ENCODE measurements at places on chromosomes 7 and 10.

DNA sequence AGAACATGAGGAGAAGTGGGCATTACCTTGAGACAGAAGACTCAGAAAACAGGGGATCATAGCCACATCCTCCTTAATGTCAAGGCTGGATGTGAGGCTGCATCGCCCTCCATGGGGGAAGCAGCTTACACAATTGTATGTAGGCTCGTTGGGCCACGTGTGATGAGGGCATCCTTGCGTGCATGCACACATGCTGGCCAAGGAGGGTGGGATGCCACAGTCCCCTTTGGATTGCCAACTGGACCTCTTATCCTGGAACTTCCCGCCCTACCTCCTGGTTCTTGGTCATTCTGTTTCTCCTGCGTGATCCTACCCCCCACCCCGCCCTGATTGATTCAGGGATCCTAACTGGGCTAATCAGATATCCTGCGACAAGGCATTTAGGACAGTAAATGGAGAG lies 102.0 kb downstream of the PRKAG2 start:
- DNase-seq: no peak

GRCh38 chr10:122159141-122159970 lies 111.7 kb upstream of the BTBD16 start:
- DNase-seq: no peak

DNA sequence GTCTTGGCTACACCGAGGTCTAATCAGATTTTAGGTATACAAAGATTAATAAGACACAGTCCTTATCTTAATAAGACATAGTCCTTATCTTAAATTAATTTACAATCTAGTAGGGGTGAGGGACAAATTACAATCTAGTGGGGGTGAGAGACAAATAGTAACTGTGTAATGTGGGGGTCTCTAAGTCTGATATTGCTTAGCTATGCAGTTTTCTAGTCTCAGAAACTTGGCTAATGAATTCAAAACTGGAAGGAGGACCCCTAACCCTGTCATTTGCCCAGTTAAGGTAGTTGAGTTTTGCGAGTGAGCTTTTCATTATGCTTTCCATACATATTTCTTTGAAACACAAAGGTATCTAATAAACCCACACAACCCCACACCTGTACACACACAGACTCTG lies 136.1 kb downstream of the DPP6 start:
- DNase-seq: no peak

- no peak for DNase-seq
Measured at GRCh38 chr7:46047581-46047980, 126.5 kb upstream of the IGFBP3 start.

DNA sequence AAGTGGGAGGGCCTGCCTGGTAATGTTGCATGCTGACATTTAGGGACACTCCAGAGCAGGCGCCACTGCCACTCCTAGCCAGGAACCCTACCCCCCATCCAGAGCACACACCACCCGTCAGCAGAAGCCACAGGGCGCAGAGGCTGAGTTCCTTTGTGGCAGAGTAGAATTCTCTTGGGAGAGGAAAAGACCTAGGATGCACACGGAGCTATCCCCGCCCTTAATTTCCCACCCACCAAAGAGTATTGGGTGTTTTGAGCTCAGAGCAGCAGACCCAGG lies 702 bp upstream of the INSYN2A start:
- no peak for DNase-seq

GRCh38 chr10:18767981-18768380 lies 108.8 kb downstream of the ARL5B start:
- no peak for DNase-seq

GRCh38 chr7:84513061-84513460 lies 318.5 kb upstream of the SEMA3A start:
- no peak for DNase-seq

DNA sequence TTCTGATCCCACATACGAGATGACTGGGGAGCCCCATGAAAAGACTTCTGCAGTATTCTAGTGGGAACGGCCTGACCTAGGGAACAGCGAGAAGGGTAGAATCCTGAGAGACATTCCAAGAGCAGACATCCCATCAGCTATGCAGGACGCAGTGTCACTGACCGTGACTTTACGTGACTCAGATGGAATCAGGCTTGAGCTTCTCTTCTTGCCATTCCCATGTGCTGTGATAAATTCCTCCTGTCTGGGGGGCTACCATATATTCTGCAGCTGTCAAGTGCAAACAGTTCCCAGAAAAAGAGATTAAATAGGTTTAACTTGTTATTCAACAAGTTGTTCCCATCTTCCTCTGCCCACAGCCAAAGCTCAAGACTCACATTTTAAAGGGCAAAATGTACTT lies 73.1 kb upstream of the PDE1C start:
- no peak for DNase-seq

- no peak for DNase-seq
Measured at GRCh38 chr10:91604553-91605534, 28.0 kb downstream of the PPP1R3C start.

DNA sequence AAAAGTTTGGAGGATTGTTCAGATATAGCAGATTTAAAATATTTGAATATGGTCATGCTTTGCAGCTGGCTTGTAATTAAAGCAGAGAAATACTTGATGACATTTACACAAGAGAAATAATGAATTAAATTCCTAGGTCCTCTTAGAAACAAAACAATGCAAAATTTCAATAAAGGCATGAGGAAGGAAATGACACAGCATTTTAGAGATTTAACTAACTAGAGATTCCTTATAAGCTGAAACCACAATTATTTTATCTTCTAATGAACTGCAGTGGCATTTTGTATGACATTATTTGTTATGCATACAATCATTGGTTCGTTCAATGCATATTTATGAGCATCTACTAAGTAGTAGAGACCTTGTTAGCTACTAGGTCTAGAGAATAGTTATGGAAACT lies 490.9 kb downstream of the ZWINT start:
- no peak for DNase-seq

GRCh38 chr10:122494833-122495232 lies 33.5 kb downstream of the HTRA1 start:
- DNase-seq: no peak

- no peak for DNase-seq
Measured at GRCh38 chr7:112447406-112447805, 2.9 kb upstream of the IFRD1 start.

- no peak for DNase-seq
Measured at GRCh38 chr7:3386423-3387190, 85.6 kb downstream of the SDK1 start.

- DNase-seq: no peak
Measured at GRCh38 chr10:74433993-74434392, 283.0 kb downstream of the ADK start.

GRCh38 chr7:157686285-157686894 lies 349.6 kb downstream of the DNAJB6 start:
- no peak for DNase-seq

DNA sequence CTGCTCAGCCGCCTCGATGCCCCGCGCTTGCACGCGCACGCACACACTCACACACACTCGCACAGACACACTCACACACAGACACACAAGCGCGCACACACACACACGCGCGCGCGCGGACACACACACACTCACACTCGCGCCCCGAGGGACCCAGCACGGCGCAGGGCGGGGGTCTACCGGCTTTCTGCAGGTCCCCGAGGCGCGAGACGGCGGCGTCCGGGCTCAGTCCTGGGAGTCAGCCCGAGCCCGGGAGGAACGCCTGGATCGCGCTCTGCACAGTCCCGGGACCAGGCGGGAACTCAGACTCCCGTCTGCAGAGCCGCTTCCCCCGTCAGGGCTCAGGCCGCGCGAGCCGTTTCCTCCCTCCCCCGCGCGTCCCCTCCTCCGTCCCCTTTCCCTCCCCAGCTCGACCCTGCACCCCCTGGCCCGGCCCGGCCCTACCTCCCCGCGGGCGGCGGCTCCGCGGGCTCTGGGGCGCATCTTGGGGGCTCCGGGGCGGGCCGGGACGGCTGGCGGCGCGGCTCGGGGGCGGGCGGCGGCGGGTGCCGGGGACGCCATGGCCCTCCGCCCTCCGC lies 464 bp downstream of the DENND2A start:
- no peak for DNase-seq

- no peak for DNase-seq
Measured at GRCh38 chr7:145143685-145144084, 307.8 kb upstream of the TPK1 start.

DNA sequence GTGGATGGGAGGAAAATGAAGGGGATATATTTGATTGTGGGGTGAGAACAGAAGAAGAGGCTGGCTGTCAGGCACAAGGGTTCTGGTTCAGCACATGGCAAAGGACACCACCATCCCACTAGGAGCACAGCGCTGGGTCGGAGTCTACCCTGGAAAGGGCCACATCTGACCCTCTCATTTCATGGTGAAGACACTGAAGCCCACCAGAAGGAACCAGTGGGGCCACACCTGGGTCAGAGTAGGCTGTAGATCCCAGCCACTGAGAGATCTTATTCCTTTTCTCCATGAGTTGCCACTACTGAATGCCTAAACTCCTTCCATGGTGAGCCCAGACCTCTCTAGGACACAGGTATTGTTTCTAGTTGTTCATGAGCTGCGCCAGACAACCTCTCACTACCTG lies 25.8 kb downstream of the SFTPD start:
- DNase-seq: no peak

GRCh38 chr7:318476-318875 lies 28.5 kb downstream of the FOXL3 start:
- DNase-seq: no peak

DNA sequence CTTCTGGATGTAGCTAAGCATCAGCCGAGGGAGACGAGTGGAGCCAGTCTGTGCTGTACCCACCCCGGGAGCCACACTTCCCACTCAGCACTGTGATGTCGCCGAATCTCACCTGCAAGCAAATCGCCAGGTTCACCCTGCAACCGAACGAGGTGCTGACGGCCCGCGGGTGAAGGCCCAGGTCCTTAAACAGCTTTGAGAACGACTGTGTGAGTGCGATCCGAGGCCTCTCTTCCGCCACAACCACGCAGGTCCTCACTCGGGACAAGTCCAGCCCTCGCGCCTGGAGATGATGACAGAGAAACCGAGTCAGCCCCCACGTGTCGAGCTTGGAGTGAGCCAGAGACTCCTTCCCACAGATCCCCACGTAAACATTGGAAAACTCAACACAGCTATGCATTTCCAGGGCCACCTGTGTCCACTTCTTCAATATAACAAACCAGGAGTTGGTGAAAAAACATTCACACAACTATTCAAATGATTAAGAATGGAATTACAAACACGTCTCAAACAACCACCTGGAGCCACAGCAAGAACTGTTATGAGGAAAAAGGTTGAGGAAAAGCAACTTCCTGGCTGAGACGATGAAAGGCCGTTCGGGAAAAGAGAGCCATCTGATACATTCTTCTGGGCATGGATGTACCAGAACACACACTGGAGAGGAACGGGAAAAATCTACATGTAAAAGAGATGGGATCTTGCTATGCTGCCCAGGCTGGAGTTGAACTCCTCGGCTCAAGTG lies 191.8 kb downstream of the ZMYND11 start:
- no peak for DNase-seq

DNA sequence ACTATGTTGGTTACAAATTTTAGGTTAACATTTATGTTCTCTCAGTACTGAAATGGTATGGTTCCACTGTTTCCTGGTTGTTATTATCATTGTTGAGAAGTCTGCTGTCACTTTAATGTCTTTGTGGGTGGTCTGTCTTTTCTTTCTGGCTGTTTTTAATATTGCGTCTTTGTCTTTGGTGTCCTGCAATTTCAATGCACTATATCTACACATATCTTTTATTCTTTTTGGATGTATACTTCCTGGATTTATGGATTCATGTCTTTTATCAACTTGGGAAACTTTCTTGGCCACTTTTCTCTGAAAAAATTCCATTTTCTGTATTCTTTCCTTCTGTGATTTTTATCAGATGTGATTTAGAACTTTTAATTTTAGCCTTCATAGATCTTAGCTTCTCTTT lies 250.2 kb downstream of the BUB3 start:
- DNase-seq: no peak

DNA sequence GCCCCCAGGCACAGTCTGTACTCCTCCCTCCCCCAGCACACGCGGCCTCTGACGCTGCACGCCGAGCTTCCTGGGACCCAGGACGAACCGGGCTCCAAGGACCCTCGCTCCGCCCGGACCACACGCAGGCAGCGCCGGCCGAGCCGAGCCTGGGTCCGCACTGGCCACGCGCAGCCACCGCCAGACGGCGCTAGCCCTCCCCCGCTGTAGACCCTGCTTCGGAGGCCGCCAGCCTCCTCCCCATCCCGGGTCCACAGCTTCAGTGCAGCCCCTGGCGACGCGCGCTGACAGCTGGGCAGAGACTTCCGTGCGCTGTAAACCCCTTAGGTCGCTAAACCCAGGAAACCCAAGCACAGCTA lies 936 bp upstream of the TCERG1L start:
- no peak for DNase-seq

GRCh38 chr10:126927799-126928198 lies 22.6 kb downstream of the DOCK1 start:
- DNase-seq: no peak

DNA sequence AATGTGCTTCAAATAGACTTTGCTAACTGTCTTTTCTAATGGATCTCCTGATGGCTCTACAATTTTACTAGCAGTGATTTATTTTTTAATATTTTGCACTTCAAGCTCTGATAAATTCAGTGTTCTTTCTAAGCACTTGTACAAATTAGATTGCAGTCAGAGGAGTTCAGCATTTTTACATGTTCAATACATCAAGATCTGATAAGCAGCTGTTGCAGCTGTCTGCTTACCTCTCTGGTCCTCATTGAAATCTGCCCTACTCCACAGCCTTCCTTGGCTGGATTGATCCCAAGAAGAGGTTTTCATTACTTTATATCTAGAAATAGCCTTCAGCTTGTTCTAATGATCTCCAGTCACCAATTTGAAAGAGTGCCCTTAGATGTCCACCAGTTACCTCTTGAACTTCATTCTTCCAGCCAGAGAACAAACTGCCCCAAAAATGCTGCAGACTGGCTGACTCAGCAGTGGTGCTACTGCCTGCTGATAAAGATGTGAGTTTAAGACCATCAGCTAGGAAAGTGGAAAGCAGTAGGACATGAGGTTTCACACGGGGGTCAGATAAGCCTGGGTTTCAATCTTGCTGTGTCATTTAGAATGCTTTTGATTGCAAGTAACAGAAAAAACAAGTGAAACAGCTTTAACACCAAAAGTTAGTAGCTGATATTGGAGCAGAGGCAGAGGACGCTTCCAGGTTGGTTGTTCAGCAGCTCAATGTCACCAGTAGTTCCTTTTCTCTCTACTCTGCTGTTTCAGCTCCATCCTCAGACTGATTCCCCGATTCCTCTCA lies 350.9 kb upstream of the NPVF start:
- DNase-seq: no peak

GRCh38 chr7:70384891-70385290 lies 747.1 kb upstream of the GALNT17 start:
- DNase-seq: no peak

DNA sequence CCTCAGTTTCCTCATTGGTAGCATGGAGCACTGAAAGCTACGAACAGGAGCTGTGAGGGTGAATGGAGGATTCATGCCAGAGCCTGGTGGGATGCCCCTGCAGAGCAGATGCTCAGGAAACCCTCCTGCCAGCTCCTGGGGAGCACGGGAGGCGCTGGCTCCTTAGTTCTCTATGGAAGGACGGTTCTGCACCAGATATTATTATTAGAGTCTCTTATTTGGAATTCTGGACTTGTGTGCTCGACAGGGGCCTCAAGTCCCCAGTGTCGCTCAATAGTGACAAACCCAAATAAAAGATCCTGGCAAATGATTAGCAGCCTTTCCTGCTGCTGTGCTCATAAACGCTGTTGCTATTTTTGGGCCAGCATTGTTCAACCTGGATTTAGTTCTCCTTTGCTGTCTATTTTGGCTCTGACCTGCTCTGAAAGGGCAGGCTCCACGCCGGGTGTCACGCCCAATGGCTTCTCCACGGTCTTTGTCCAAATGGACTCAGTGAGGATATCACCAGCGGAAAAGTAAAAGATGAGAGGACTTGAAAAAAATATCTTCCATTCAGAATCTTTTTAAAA lies 23.0 kb upstream of the KLF6 start:
- no peak for DNase-seq

Data from esophagus squamous epithelium (tissue), 5 donors.